ENCODE measurements at places on chromosomes 1 and 21.
A peak's percentile ranks its signal among the peaks of the same experiment; 100 is the strongest.

- no peak for DNase-seq
- no peaks in the 10 kb centered on the region for H3K4me1 ChIP-seq
- H3K27ac ChIP-seq: no peak overlapping the region
- no peaks in the 10 kb centered on the region for H3K27me3 ChIP-seq
- H3K4me3 ChIP-seq: no peak overlapping the region
Measured at GRCh38 chr1:223482766-223483165, 89.6 kb downstream of the CCDC185 start.

DNA sequence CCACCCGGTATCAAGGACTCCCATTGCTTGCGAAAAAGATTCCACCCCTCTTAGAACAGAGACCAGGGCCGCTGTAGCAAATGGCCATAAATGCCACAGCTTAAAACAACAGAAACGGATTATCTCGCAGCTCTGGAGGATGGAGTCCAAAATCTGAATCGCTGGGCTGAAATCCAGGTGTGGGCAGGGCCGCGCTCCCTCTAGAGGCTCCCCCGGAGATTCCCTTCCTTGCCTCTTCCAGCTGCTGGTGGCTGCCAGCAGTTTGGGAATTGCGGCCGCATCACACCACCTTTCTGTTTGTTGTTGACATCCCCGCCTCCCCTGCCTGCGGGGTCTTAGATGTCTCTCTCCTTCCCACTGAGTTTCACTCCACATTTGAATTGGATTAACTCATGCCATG, 15.6 kb downstream of the PDE9A start:
- H3K36me3 ChIP-seq: no peaks in the 10 kb centered on the region
- H3K27me3 ChIP-seq: no peaks in the 10 kb centered on the region
- no peak overlapping the region for H3K27ac ChIP-seq
- DNase-seq: no peak

DNA sequence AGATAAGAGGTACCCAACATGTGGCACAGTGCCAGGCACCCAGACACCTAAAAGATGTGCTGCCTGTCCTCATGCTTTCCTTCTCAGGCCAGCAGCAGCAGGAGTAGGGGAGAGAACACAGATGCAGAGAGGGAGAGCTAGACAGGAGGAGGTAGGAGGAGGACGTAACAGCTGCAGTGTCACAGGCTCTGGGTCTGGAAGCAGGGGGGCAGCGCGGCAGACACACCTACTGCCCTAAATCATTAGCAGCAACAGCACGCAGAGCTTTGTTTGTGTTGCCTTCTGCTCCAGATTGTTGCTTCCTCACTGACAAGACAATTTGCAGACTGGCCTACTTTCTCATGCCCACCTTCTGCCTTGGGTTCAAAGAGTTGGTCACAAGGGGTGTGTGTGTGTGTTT, 196.7 kb upstream of the DAB1 start:
- no peaks in the 10 kb centered on the region for H3K36me3 ChIP-seq
- no peaks in the 10 kb centered on the region for H3K4me1 ChIP-seq
- H3K27ac ChIP-seq: no peak overlapping the region
- no peak for DNase-seq
- no peaks in the 10 kb centered on the region for H3K27me3 ChIP-seq

GRCh38 chr1:241024834-241025233, 332.2 kb downstream of the RGS7 start:
- H3K4me3 ChIP-seq: no peak overlapping the region
- no peaks in the 10 kb centered on the region for H3K4me1 ChIP-seq
- no peaks in the 10 kb centered on the region for H3K27me3 ChIP-seq
- H3K27ac ChIP-seq: no peak overlapping the region
- no peaks in the 10 kb centered on the region for H3K36me3 ChIP-seq

DNA sequence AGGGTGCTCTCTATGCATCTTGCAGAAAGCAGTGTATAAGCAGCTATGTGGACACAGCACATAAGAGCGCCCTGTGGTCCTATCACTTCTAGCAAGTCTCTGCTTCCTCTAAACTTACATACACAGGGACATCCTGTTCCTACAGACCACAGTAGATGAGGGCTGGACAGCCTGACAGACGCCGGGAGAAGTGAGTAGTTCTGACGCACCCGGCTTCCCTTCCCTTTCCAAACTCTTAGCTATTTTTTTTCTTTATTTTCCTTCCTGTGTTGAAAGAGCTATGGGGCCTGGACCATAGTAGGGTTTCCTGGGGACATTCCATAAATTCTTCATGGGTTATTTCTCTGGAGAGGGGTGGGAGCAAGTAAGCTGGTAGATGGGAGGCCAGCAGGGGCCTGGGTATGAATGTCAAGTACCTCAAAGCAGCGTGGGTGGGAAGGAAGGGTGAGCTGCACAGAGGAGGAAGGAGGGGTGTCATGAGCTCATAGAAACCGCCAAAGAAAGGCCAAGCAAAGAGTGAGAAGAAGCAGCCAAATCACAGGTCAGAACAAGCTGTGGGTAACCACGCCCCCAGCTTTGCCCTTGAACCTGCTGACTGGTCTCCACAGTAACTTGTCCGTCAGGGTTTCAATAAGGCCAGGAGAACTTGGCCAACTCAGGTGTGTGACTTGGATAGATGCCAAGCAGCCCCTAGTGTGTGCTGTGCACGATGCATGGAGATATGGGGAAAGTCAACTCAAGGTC, 36.6 kb downstream of the PLXNA2 start:
- no peak overlapping the region for H3K4me3 ChIP-seq
- H3K4me1 ChIP-seq: peaks cover 55% of the 10 kb centered on the region
- DNase-seq: peak; percentile 56
- peaks cover 10% of the 10 kb centered on the region for H3K36me3 ChIP-seq
- peak overlapping the region; percentile 82 for H3K27ac ChIP-seq

DNA sequence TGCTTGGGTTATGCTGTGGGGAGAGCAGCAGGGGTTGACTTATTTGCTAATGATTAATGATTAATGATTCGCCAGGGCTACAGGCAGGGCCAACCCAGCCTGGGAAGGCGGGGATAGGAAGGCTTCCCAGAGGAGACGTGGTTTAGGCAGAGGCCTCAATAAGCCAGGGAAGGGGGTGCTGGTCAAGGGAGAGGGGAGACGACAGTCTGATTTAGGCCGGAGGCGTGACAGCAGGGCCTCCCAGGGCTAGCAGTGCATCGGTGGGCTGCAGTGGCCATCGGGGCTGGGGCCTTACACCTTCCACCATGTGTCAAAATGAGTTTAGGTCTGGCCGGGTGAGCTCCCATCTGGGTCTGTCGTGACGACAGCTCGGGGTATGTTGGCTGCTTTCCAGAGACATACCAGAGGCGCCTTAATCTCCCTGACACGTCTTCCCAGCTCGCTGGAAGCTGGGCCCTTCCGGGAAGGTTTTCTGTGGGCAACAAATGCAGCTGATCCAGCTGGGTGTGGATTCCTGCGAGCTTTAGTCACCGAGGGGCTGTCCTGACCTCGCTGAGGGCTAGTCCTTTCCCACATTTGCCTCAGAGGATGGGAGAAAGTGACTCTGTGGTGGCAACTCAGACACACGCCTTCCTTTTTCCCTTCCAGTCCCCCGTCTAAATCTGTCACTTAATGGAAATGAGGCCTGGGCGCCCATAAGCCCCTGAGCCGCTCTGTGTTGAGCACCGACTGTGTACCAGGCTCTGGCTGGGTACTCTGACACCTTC, 3.7 kb upstream of the SLC1A7 start:
- no peaks in the 10 kb centered on the region for H3K36me3 ChIP-seq
- H3K4me1 ChIP-seq: peaks cover 3% of the 10 kb centered on the region
- no peaks in the 10 kb centered on the region for H3K27me3 ChIP-seq
- H3K4me3 ChIP-seq: no peak overlapping the region

GRCh38 chr1:150168960-150169601, 19.4 kb downstream of the PLEKHO1 start:
- H3K4me1 ChIP-seq: peaks cover 26% of the 10 kb centered on the region
- no peaks in the 10 kb centered on the region for H3K27me3 ChIP-seq
- no peak for DNase-seq

DNA sequence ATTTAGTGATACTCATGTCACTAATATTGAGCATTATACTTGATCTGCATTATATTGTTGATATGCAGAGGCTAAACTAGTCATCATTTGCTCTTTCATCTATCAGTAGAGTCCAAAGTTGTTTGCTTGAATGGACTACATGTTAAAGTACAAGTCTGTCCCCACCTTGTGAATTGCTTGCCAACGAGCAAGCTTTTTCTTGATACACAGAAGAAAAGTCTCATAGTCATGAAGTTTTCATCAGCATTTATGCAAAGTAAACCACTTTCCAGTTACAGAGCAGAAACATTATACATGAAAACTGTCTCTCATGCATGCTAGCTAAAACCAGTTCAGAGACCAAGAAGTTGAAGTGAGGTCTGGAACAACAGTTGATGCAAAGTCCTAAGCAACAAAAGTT, 13.0 kb downstream of the SFPQ start:
- H3K4me1 ChIP-seq: peaks cover 34% of the 10 kb centered on the region
- no peak for DNase-seq
- H3K4me3 ChIP-seq: no peak overlapping the region
- H3K36me3 ChIP-seq: peaks cover 66% of the 10 kb centered on the region

DNA sequence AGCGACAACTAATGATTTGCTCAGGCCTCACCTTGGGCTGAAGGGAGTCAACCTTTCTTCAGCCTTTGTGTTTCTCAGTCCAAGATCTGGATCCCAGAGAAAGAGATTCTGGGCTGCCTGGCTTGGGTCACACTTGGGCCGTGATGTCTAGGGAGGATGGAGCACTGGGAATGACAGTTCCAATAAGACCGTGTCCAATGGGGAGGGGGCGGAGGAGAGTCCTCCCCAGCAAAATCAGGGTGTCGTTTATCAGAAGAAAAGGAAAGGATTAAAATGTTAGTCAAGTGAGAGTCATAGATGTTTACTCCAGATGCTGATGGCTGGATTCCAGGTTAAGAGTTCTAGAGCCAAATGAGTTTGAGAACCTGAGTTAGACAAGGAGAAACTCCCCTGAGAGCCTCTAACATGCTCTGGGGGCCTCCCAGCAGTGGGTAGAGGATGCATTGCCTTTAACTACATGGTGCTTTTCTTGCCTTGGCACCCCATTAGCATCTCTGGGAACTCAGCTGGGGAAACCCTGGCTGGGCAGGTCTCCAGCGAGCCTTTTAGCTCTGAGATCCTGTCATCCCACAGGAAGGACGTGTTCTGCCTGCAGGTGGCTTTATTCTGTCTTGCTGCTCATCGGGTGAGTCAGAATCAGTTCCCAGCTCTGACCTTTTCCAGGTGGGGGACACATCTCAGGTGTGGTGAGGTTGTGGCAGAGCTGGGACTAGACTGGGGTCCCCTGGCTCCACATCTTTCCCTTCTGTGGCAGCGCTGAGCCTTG, 22.2 kb downstream of the NIPAL3 start:
- H3K27me3 ChIP-seq: no peaks in the 10 kb centered on the region
- H3K4me3 ChIP-seq: no peak overlapping the region
- no peak for DNase-seq
- no peak overlapping the region for H3K27ac ChIP-seq
- peaks cover 4% of the 10 kb centered on the region for H3K36me3 ChIP-seq

- no peaks in the 10 kb centered on the region for H3K36me3 ChIP-seq
- peaks cover 38% of the 10 kb centered on the region for H3K4me1 ChIP-seq
- DNase-seq: no peak
- peak overlapping the region; percentile 87 for H3K4me3 ChIP-seq
Measured at GRCh38 chr1:6497215-6497866, 5.9 kb upstream of the PLEKHG5 start.

GRCh38 chr21:33171616-33172169, 58.0 kb upstream of the IFNAR2 start:
- H3K27me3 ChIP-seq: no peaks in the 10 kb centered on the region
- DNase-seq: no peak
- H3K4me1 ChIP-seq: no peaks in the 10 kb centered on the region
- no peak overlapping the region for H3K27ac ChIP-seq
- H3K4me3 ChIP-seq: no peak overlapping the region

DNA sequence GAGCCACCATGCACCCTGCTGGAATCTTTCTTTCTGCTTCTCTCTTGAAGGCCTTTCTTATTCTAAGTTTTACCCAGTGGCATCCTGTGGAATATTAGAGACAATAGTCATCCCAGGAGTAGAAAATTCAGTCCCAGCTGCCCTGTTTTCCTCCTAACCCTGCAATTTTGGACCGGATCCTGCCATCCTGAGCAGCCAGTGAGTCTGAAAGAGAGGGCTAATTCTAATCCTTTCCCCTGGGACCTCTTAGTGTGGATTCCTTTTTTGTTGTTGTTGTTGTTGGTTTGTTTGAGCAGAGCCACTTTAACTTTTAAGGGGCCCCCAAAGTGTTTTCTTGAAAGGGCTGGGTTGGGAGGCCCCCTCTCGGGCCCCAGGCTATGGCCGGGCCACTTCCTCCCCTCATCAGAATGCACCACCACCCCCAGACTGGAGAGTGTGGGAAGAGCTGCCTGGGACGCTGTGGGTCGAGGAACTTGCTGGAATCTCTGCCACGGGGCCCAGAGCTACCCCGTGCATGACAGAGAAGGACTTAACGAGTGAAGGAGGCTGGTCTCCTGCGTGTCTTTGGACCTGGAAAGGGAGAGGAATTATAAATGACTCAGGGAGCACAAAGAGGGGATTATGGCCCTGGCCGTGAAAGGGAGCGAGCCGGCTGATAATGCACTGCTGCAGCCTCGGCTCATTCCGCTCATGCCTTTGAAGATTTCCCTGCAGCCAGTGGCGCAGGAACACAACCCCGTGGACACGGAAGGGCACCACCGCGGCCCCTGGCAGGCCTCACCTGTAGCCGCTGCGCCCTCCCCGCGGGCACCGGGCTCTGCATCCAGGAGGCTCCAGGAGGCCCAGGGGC, 81.0 kb upstream of the AKT3 start:
- peaks cover 14% of the 10 kb centered on the region for H3K4me1 ChIP-seq
- no peak for DNase-seq
- no peaks in the 10 kb centered on the region for H3K36me3 ChIP-seq
- H3K27me3 ChIP-seq: no peaks in the 10 kb centered on the region
- no peak overlapping the region for H3K4me3 ChIP-seq
- H3K27ac ChIP-seq: no peak overlapping the region

GRCh38 chr1:106876384-106876783, 180.1 kb upstream of the PRMT6 start:
- DNase-seq: no peak
- H3K4me3 ChIP-seq: no peak overlapping the region
- H3K27me3 ChIP-seq: no peaks in the 10 kb centered on the region
- no peaks in the 10 kb centered on the region for H3K36me3 ChIP-seq

DNA sequence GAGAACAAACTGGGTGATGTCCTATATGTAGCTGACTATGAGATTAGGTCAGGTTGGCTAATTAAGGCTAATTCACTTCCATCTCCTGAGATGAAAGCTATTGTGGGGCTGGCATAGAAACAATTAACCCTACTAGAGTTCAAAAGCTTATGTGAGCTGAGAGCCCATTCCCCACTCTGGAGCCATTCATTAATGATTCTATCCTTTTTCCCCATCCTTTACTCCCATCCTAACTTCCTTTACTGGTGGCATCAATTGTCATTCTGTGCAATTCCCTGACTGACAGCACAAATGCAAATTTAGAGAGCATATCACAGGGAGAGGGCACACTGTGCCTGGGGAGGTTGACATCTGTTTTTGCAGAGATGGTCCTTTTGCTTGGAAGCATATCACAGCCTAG, 103.9 kb downstream of the URB2 start:
- DNase-seq: no peak
- no peak overlapping the region for H3K4me3 ChIP-seq
- H3K27ac ChIP-seq: no peak overlapping the region
- no peaks in the 10 kb centered on the region for H3K36me3 ChIP-seq

DNA sequence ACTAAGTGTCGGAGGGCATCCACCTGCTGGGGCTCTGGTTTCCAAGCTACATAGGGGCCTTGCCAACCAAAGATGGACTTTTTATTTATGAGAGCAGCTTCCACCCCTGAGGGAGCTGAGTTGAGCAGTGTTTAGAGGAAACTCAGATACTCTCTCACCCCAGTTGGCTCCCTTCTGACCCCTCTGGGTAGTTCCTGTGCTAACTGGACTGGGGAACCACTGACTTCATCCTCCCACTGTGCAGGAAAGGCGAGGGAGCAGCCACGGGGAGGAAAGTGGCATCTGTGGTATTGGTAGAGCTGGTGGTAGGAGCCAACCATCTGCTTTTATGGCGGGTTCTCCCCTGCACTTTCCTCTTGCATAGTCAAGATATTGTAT, 70.4 kb downstream of the MPZL1 start:
- peaks cover 21% of the 10 kb centered on the region for H3K4me1 ChIP-seq
- no peak overlapping the region for H3K27ac ChIP-seq
- peaks cover 10% of the 10 kb centered on the region for H3K36me3 ChIP-seq
- no peaks in the 10 kb centered on the region for H3K27me3 ChIP-seq

Data from thoracic aorta (tissue), 2 donors.